ENCODE measurements at places on chromosomes 7 and 10.

GRCh38 chr10:71011141-71011540, 122.8 kb upstream of the PCBD1 start:
- no peak for DNase-seq

DNA sequence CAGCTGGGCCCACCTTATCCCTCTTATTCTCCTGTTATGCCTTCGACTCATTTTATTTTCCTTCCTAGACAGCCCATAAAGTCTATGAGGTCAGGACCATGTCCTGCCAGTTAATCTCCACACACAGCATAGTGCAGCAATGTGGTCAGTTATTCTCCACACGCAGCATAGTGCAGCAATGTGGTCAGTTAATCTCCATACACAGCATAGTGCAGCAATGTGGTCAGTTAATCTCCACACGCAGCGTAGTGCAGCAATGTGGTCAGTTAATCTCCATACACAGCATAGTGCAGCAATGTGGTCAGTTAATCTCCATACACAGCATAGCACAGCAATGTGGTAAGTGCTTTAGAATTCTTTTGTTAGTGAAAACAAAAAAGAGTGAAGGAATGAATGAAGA, 77.8 kb downstream of the TEX36 start:
- DNase-seq, result no peak

GRCh38 chr10:13376746-13377145, 28.7 kb upstream of the SEPHS1 start:
- no peak for DNase-seq

DNA sequence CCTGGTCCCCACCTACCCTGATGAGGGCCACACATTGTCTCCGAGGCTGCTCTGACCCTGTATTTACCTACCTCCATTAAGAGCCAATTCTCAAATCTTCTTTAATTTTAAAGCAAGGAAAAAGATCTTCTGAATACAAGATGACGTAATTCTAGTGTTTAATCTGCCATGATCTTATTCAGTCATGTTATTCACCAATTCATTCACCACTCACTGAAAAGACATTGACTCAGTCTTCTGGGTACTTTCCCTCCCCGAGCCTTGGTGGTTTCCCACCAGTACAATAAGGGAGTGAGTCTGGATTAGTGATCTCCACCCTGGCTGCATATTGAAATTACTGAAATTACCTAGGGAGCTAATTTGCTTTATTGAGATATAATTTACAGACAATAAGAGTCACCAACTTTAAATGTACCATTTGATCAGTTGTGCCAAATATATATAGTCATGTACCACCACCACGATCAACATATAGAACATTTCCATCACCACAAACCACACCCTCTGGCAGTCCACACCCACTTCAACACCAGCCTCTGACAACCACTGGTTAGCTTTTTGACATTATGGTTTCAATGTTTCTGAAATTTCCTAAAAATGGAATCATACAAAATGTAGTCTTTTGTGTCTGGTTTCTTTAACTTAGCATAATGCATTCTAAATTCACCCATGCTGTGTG, 117.5 kb upstream of the UNC5B start:
- no peak for DNase-seq

DNA sequence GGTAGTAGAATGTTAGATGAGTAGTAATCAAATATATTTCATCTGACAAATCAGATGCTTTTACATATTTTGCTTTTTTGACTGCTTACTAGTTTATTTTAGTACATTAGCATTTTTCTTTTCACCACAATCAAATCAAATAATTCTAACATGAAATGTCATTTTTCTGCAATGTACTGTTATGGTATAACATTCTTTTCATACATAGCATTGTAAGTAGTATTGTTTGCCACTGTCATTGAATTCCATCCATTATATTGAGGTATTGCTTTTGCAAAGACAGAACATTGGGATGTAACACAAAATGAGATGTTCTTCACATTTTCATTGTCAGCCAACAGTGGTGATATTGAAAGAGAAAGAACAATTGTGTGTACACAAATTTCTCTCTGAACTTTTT, 107.4 kb downstream of the TRIL start:
- DNase-seq, result no peak

Data from cortex of kidney (tissue), 1 donor.